Mucosa of descending colon (tissue), 3 donors: ENCODE measurements at places on chromosomes 3 and 15.

GRCh38 chr3:45644063-45644790 lies 45.0 kb upstream of the SACM1L start:
- DNase-seq: no peak

- no peak for DNase-seq
Observed at GRCh38 chr15:94385441-94385840, 154.1 kb downstream of the MCTP2 start.

GRCh38 chr3:83500422-83500821 lies 1458.4 kb upstream of the CADM2 start:
- DNase-seq: no peak

GRCh38 chr3:179452176-179452564 lies 900 bp upstream of the GNB4 start:
- no peak for DNase-seq

- DNase-seq: no peak
Observed at GRCh38 chr15:100158356-100158755, 183.4 kb downstream of the ADAMTS17 start.

- no peak for DNase-seq
Observed at GRCh38 chr3:124635169-124635539, 95.1 kb upstream of the UMPS start.

GRCh38 chr15:77864211-77865105 lies 213.1 kb downstream of the TBC1D2B start:
- DNase-seq: no peak

- DNase-seq: no peak
Observed at GRCh38 chr3:23017801-23018200, 185.3 kb upstream of the UBE2E2 start.

DNA sequence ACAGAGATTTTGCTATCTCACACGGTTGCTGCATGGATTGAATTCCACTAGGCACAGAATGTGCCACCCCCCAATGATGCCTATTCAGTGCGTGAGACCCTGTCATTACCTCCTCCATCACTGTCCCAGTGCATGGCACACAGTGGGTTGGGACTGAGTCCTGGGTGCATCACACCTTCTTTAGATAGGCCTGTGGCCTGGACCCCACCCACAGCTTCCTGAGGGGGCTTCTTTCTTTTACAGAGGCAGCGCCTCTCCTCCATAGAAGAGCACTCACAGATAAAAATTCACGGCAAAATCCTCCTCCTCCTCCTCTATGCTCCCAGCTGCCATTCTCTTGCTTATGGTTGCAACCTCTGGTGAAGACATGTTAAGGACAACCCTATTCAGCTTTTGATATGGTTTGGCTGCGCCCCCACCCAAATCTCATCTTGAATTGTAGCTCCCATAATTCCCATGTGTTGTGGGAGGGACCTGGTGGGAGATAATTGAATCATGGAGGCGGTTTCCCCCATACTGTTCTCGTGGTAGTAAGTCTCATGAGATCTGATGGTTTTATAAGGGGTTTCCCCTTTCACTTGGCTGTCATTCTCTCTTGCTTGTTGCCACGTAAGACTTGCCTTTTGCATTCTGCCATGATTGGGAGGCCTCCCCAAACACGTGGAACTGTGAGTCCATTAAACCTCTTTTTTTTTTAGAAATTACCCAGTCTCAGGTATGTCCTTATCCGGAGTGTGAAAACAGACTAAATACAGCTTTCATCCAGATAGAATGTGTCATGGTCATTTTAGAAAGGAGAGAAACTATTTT lies 147.6 kb downstream of the KLF13 start:
- no peak for DNase-seq
